ENCODE measurements at places on chromosomes 7 and 10. TPM values are rescaled to one million over a fixed set of nuclear protein-coding genes. Genes with fewer than 3 reads are reported as not detected.

TMUB1 gene
- 35.0 TPM for total RNA-seq

ASAH2 gene
- 0.33 TPM for total RNA-seq

DNA sequence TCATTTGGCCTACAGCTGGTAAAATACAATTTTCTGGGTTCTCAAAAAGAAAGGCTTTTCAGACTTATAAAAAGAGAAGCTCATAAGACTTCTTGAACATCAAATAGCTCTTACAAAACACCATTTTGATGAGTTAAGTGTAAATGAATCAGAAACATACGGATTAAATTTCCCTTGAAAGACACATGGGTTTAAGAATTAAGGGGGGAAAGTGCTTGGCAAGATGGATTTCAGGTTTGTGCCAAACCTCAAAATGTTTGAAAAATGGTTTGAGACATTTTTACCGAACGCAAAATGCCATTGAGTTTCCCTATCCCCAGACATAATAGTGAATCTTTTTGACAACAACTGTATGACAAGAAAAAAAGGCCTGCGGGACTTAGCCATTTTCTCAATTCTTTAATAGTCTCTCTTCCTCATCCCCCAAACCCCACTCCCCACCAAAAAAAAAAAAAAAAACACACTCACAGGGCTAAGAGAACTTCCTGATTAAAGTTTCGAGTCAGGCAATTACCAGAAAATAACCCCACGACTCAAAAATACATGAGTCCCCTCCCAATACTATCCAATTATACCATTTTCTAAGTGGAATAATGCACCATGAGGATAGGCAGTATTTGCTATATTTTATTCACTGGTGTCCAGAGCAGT lies 260.1 kb downstream of the TRIL start:
- no peaks in the 10 kb centered on the region for H3K4me1 ChIP-seq
- no peaks in the 10 kb centered on the region for H3K36me3 ChIP-seq
- no peaks in the 10 kb centered on the region for H3K27me3 ChIP-seq
- no peak for DNase-seq
- no peak overlapping the region for H3K4me3 ChIP-seq
- H3K27ac ChIP-seq = no peak overlapping the region

- H3K36me3 ChIP-seq = no peaks in the 10 kb centered on the region
- H3K4me3 ChIP-seq = peak overlapping the region; percentile 68
- H3K27ac ChIP-seq = peak overlapping the region; percentile 88
- H3K27me3 ChIP-seq = no peaks in the 10 kb centered on the region
- no peaks in the 10 kb centered on the region for H3K4me1 ChIP-seq
- DNase-seq = no peak
Observed at GRCh38 chr10:5447056-5447455, 34.7 kb downstream of the NET1 start.

DNA sequence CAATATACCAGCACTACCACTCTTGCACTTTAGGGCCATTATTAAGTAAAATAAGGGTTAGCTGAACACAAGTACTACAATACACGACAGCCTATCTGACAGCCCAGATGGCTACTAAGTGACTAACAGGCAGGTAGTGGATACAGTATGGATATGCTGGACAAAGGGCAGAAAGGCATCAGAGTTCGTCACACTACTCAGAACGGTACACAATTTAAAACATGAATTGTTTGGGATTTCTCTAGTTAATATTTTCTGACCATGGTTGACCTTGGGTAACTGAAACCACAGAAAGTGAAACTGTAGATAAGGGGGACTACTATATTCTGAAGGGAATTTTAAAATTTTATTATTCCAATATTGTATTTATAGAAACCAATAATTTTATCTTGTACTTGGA lies 101.3 kb upstream of the SKAP2 start:
- H3K36me3 ChIP-seq = no peaks in the 10 kb centered on the region
- H3K27me3 ChIP-seq = no peaks in the 10 kb centered on the region
- DNase-seq = no peak
- no peak overlapping the region for H3K4me3 ChIP-seq

MARVELD1 gene
- total RNA-seq = 19.8 TPM

GPR15LG gene
- total RNA-seq = not detected

AKR1C4 gene
- total RNA-seq = not detected

ANXA8L1 gene
- 6.6 TPM for total RNA-seq

GRCh38 chr7:20304366-20304765 lies 26.3 kb upstream of the ITGB8 start:
- DNase-seq = no peak
- no peaks in the 10 kb centered on the region for H3K4me1 ChIP-seq
- H3K36me3 ChIP-seq = no peaks in the 10 kb centered on the region
- no peak overlapping the region for H3K4me3 ChIP-seq

GRCh38 chr7:28976022-28976421 lies 17.9 kb upstream of the TRIL start:
- no peak overlapping the region for H3K27ac ChIP-seq
- H3K36me3 ChIP-seq = no peaks in the 10 kb centered on the region
- H3K4me1 ChIP-seq = no peaks in the 10 kb centered on the region
- no peaks in the 10 kb centered on the region for H3K27me3 ChIP-seq
- no peak overlapping the region for H3K4me3 ChIP-seq

GRCh38 chr10:115939101-115939854 lies 333.7 kb downstream of the GFRA1 start:
- no peak overlapping the region for H3K27ac ChIP-seq
- no peaks in the 10 kb centered on the region for H3K27me3 ChIP-seq
- DNase-seq = no peak
- no peak overlapping the region for H3K4me3 ChIP-seq
- H3K36me3 ChIP-seq = no peaks in the 10 kb centered on the region

DNA sequence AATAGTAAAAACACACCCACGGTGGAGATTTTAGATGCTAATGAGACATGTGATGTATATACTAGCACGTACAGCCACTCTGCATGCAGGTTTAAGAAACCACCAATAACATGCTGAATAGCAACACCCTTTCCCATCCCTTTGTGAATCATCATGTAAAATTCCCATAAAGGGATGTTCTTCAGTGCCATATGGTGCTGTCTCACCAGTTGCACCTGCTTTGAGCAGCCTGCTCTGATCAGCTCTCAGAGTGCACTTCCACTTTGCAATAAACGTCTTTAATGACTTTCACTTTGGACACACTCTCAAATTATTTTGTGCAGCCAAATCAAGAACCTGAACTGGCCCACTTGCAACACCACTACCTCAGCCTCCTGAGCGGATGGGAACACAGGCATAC lies 615.0 kb downstream of the ANKRD7 start:
- no peak overlapping the region for H3K4me3 ChIP-seq
- H3K4me1 ChIP-seq = no peaks in the 10 kb centered on the region

DNA sequence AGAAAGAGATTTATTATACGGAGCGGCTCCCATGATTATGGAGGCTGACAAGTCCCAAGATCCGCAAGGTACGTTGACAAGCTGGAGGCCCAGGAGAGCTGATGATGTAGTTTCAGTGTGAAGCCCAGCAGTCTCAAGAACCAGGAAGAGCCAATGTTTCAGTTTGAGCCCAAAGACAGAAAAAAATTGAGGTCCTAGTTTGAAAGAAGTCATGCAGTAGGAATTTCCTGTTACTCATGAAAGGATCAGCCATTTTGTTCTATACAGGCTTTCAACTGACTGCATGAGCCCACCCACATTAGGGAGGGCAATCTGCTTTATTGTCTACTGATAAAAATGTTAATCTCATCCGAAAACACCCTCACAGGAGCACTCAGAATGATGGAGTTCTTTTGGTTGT lies 51.5 kb downstream of the CCDC71L start:
- H3K36me3 ChIP-seq = no peaks in the 10 kb centered on the region
- H3K4me1 ChIP-seq = no peaks in the 10 kb centered on the region
- H3K27me3 ChIP-seq = no peaks in the 10 kb centered on the region
- no peak for DNase-seq
- H3K4me3 ChIP-seq = no peak overlapping the region

PLEKHS1 gene
- 23.6 TPM for total RNA-seq

- no peaks in the 10 kb centered on the region for H3K36me3 ChIP-seq
- peak; percentile 48 for DNase-seq
- H3K4me1 ChIP-seq = no peaks in the 10 kb centered on the region
- peak within 1 kb of the TSS; percentile 96 for H3K4me3 ChIP-seq
- peak within 1 kb of the TSS; percentile 96 for H3K27ac ChIP-seq
- H3K27me3 ChIP-seq = no peaks in the 10 kb centered on the region
Observed at GRCh38 chr10:34815185-34816084, at the start of gene PARD3. Gene PARD3 (minus strand): TSS chr10:34815296. CDS start chr10:34814995, 301 bp downstream.

EPO gene
- total RNA-seq = not detected
